ENCODE measurements at places on chromosomes 4 and X.

DNA sequence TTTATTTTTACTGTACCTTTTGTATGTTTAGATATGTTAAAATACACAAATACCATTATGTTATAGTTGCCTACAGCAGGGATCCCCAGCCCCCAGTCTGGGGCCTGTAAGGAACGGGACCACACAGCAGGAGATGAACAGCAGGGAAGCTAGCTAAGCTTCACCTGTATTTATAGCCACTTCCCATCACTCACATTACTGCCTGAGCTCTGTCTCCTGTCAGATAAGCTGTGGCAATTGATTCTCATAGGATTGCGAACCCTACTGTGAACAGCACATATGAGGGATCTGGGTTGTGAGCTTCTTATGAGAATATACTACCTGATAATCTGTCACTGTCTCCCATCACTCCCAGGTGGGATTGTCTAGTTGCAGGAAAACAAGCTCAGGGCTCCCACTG lies 73.9 kb downstream of the BMPR1B start:
- DNase-seq = no peak

GRCh38 chrX:18995221-18995620 lies 11.3 kb upstream of the PHKA2 start:
- no peak for DNase-seq

DNA sequence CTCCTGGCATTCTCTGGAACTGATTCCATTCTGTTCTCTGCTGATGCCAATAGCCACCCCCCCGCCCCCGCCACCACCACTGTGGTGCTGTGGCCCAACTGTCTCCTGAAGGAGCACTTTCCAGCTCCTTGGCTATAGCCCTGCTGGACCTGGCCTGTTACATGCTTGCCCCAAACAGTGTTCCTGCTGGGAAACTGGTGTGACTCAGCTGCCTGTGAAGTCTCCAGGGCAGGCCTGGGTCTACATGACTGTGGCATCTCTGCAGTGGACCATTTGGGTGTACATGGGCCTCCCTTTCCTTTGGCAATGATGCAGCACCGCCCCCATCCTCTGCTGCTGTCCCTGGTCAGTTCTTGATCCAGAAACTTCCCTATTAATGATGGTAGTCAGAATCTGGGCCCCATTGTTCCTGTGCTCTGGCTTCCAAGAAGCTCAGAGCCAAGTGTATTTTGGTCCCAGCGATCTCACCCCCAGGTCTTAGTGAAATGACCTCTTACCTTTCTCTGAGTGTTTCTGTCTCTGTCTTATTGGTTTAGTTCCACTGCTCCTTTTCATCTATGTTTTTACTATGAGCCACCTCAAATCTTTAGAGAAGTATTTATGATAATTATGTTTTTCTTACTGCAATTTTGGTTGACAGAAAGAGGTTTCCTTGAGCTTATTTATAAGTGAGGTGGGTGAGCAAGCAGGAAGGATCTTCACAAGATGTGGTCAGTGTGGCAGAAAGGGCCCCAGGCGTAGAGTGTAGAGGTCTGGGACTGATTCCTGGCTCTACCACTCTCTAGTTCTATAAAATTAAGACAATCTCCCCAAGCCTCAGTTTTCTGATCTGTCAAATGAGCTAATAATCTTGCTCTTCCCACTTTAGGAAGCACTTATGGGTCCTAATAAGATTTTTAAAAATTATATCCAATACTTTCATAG lies 210.7 kb upstream of the EOLA2 start:
- no peak for DNase-seq

- DNase-seq = no peak
Measured at GRCh38 chr4:10535912-10536311, 78.7 kb upstream of the ZNF518B start.

- peak; percentile 41 for DNase-seq
Measured at GRCh38 chr4:55435141-55435841, 39.5 kb downstream of the TMEM165 start.

- DNase-seq = peak; percentile 79
Measured at GRCh38 chrX:65667503-65668376, at the start of gene MSN. TSS of gene MSN (plus strand) at chrX:65667654. CDS start at chrX:65667842, 188 bp downstream.

- DNase-seq = no peak
Measured at GRCh38 chr4:47374477-47374876, 89.0 kb downstream of the COMMD8 start.

- peak; percentile 35 for DNase-seq
Measured at GRCh38 chrX:18682979-18683387, 11.1 kb upstream of the RS1 start.

DNA sequence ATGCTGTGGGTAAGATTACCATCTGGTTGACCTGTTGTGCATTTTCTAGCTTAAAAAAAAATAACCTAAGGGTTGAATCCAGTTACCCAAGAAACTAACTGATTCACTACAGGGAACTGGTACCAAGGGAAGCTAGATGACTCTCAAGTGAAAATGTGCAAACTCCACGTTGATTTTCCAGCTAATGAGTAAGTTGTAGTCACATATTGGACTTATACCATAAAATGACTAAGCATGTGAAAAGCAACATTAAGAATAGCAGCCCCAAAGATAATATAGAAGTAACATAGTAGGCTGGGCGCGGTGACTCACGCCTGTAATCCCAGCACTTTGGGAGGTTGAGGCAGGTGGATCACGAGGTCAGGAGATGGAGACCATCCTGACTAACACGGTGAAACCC lies 270.9 kb downstream of the SPRY1 start:
- DNase-seq = no peak

DNA sequence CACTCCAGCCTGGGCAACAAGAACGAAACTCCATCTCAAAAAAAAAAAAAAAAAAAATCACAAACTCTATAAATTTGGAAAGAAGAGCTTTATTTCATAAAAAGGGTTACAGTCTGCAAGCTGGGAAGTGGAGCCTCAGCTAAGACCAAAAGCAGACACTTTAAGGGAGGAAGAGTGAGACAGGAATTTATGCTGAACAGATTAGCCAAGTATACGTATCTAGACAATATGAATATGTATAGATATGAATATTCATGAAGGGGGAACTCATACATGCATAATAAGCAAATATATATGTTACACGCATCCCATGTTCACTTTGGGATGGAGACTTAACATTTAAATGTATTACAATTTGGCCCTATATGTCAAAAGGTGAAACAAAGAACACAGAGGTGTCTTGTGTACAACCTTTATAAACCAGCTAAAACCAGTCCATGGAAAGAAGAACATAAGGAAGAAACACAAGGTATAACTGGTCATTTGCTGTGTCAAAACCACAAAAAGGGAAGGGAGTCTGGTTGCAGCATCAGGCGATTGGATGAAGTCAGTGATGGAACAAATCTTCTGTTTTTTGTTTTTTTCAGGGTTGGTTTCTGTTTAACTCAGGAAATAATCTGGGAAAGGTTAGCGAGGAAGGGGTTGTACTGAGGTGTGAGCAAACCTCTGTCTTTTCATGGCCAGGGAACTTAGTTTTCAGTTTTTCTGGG lies 130.0 kb upstream of the MAOA start:
- DNase-seq = peak; percentile 40

GRCh38 chr4:173248690-173249089 lies 80.1 kb downstream of the GALNT7 start:
- DNase-seq = no peak

DNA sequence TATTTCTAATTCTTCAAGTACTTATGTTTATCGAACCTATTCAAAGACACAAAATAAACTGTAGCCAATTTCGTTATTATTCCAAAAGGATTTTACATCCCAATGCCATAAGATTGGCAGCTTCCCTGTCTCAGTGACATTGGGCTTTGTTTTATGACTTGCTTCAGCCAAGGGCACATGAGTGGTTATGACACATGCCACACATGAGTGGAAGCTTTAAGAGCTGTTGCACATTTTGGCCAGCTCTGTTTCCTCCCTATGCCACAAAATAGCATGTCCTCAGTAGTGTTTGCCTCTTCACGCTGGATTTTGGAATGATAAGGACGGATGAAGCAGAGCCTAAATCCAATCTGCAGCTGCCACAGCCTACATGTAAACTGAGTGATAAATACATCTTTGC lies 21.9 kb downstream of the SEC24D start:
- no peak for DNase-seq

- DNase-seq = no peak
Measured at GRCh38 chrX:46873746-46874145, 36.9 kb downstream of the RP2 start.

- no peak for DNase-seq
Measured at GRCh38 chr4:109499513-109499912, 60.5 kb upstream of the MCUB start.

- no peak for DNase-seq
Measured at GRCh38 chr4:157702831-157703230, 470.0 kb downstream of the GASK1B start.

- DNase-seq = no peak
Measured at GRCh38 chr4:17773135-17773698, 8.2 kb downstream of the FAM184B start.

DNA sequence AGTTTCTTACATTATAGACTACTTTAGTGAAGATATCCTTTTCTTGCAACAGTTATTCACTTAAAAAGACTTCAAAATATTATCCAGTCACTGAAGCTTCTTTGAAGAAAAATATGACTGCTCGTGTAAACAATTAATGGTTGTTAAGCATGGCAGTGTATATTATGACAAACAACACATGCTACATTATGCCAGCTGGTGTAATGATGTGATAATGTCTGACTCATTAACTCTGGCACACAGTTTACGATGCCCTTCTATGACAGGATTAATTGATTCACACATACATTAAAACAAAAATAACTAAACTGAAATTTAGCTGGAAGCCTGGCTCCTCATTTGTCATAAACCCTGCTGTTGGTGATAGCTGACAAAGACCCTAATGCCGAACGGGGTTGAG lies 22.4 kb downstream of the GK2 start:
- DNase-seq = no peak

DNA sequence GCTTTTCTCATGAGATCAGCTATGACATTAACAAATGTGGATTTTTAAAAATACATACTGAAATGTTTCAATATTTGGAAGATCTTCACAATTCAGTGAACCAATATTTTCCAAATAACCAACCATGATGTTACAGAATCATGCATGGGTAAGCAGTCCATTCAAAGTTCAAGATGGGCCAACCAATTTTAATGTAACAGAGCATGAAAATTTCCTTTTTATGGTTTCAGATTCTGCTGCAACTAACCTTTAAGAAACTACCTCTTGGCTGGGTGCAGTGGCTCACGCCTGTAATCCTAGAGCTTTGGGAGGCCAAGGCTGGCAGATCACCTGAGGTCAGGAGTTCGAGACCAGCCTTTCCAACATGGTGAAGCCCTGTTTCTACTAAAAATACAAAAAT lies 107.7 kb downstream of the RBM47 start:
- no peak for DNase-seq

DNA sequence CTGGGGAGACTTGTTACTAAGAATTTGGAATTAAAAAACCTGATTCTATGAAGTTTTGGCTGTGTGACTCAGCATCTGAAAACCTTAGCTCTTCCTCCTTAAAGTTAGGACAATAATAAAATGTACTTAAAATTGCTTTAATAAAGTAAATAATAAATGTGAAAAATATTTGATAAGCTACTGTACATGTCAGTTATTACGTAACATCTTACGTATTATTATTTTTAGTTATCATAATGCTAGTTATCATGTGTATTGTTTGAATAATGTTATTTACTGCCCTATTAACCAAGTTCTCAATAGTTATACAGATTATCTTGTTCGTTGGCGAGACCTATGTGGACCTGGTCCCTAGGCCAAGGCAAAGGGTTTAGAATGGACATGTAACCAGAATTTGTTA lies 449.2 kb upstream of the ADGRL3 start:
- DNase-seq = no peak

GRCh38 chr4:183589461-183590099 lies 69.4 kb downstream of the RWDD4 start:
- no peak for DNase-seq

DNA sequence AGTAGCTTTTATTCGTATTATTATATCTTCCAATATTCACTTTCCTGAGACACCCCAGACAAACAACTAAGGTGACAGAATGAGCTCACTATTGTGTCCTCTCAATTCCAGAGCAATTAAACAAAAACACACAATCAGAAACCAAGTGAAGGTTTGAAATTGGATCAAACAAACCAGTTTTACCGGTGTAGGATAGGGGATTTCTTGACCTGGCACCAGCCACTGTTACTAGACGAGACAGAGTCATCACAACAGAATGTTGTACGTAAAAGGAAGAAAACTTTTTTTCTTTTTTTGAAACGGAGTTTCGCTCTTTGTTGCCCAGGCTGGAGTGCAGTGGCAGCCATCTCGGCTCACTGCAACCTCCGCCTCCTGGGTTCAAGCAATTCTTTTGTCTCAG lies 43.7 kb downstream of the LDOC1 start:
- DNase-seq = no peak

GRCh38 chrX:25344161-25344936 lies 328.6 kb upstream of the ARX start:
- DNase-seq = no peak

GRCh38 chr4:124146068-124146467 lies 566.5 kb downstream of the ANKRD50 start:
- DNase-seq = no peak

DNA sequence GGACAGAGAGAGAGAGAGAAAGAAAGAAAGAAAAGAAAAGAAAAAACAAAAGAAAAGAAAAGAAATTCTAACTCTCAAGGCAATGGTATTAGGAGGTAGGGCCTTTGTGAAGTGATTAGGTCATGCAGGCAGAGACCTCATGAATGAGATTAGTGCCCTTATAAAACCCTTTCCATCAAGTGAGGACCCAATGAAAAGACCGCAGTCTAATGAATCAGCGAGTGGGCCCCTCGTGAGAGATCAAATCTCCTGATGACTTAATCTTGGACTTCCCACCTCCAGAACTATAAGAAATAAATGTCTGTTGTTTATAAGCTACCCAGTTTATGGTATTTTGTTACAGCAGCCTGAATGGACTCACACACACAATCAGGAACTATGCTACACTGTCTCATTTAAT lies 16.9 kb downstream of the AASDH start:
- DNase-seq = no peak
